ENCODE measurements at places on chromosomes 16 and 17. TPM values are rescaled to one million over a fixed set of nuclear protein-coding genes. Genes with fewer than 3 reads are reported as not detected.

DNA sequence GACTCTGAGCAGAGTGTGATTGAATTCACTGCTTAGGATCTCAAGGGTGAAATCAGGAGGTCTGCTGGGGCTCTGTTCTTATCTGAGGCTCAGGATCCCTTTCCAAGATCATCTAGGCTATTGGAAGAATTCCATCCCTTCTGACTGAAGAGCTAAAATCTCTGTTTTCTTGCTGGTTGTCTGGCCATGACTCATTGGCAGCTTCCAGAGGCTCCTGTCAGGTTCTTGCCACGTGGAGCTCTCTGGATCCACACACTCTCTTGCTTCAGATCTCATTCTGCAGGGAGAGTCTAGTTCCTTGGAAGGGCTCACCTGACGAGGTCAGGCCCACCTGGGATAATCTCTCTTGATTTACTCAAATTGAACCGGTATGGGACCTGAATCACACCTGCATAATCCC lies 930.7 kb downstream of the CDH8 start:
- DNase-seq, result no peak

DNA sequence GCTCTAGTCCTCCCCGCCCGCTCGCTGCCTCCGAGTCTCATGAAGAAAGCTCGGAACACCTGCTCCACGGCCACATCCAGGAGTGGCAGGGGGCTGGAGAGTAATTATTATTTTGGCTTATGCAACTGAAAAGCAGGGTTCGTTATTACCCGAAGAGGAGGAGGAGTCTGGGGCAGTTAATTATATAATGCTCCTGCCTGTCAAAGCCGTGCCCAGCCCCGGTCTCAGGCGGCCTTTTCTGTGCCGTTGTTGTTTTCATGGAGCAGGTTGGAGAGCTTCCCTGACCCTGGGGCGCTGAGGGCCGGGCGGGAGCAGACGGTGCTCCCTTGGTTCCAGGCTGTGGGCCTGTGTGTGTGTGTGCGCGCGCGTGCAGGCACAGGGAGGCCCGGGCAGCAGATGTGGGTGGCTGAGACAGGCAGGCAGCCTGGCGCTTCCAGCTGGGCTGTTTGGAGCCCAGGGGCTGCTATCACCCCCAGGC lies 2.4 kb downstream of the JPH3 start:
- no peak for DNase-seq

CRISPLD2 gene
- total RNA-seq, result 0.16 TPM

KRTAP4-5 gene
- not detected for total RNA-seq

DNA sequence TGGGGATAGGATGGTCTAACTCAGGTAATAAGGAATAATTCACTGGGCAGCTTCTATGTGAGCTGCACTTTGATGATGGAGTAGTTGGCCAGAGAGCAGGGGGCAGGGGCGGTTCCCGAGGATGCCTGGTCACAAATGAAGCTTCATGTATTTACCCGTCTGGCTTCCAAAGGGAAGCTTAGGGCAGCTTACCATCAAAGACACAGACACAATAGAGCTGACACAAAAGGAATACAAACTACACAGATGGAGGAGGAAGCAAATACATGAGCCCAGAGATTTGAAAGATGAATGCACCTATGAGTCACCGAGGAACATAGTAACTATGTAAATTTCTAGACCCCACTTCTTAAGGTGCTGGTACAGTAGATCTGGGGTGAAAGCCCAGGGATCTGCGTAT lies 8.7 kb upstream of the EMP2 start:
- DNase-seq, result no peak

TBC1D3C gene
- total RNA-seq, result not detected

GRCh38 chr17:4475001-4475400 lies 23.7 kb upstream of the SPNS2 start:
- DNase-seq, result no peak

ADAT1 gene
- 41.7 TPM for total RNA-seq

GRCh38 chr17:6596941-6597340 lies 40.6 kb upstream of the PITPNM3 start:
- no peak for DNase-seq

- peak; percentile 44 for DNase-seq
Observed at GRCh38 chr17:80737106-80738019, 192.7 kb downstream of the RPTOR start.

ABI3 gene
- 39.3 TPM for total RNA-seq

CASKIN2 gene
- total RNA-seq, result 2.5 TPM

GRCh38 chr16:60648290-60648689 lies 1387.9 kb downstream of the CDH8 start:
- no peak for DNase-seq

DNA sequence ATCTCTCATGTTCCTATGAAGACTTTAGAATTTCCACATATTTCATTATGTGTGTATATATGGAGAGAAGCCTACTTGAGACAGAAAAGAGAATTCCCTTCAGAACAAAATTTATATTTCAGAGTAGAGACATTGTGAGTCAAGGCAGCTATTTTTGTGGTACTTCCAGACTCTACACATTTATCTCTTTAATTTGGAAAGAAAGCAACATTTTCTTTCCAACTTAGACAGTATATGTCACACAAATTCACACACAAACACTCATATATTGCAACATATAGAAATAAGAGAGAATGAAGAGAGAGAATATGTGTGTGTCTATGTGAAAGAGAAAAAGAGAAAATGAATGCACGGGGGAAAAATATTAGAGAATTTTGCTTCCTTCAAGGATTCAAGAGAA lies 158.8 kb downstream of the CDH8 start:
- DNase-seq, result no peak

GRCh38 chr17:19448341-19449268 lies 37.6 kb downstream of the RNF112 start:
- DNase-seq, result no peak

- peak; percentile 2 for DNase-seq
Observed at GRCh38 chr16:7086822-7087616, 245.6 kb upstream of the RBFOX1 start.

DNA sequence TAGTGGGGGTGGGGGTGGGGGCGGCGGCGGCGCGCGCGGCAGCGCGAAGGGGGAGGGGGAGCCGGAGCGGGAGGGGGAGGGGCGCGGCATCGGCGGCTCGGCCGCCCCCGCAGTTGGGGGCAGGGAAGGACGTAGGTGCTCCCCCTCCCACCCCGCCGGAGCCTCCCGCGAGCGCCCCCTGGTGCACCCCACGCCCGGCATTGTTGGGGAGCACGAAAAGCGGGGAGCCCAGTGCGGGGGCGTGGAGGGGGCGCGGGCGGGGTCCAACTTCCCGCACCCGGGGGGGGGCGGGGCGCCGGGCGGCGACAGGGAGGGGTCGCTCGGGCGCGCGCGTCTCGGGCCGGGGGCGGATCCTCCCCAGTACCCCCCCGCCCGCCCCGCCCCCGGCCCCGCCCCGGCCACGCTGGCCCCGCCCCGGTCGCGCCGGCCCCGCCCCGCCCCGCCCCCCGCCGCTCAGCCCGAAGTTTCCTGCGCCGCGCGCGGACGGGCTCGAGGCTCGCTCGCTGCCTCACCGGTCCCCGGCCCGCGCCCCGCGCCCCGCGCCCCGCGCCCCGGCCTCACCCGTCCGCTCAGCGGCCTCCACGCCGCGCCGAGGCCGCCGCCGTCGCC lies at the start of gene CACNA1H:
TSS of gene CACNA1H (plus strand) at position 456 of the 609 bp plus-strand sequence. CDS start 632 bp downstream, outside the sequence.
- peak; percentile 61 for DNase-seq

- DNase-seq, result no peak
Observed at GRCh38 chr17:68704871-68705713, 103.9 kb upstream of the FAM20A start.

DNA sequence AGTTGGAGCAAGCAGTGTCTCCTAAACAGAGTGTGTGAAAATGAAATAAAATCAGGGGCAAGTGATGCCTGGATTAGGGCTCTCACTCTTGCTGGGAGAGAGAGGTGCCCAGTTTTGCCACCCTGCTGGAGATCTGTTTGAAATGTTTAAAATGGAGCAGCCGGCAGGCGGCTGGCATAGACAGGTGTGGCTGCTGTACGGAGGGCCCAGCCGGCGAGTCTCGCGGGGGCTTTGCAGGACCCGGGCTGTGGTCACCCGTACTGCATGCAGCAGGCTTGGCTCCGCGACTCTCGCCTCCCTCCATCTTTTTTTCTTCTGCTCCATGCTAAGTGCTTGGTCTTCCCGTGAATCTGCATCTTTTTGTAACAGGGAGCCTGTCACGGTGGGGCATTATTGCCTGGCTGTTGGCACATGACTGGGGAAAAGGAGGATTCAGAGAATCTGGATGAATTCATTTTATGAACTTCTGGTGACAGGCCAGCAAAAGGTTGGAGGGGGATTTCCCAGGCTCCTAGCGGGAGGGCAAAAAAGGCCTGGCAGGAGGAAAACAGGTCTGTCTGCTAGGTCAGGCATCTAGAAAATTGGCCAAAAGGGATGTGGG lies 1.8 kb downstream of the ZNRF1 start:
- DNase-seq, result no peak

DNA sequence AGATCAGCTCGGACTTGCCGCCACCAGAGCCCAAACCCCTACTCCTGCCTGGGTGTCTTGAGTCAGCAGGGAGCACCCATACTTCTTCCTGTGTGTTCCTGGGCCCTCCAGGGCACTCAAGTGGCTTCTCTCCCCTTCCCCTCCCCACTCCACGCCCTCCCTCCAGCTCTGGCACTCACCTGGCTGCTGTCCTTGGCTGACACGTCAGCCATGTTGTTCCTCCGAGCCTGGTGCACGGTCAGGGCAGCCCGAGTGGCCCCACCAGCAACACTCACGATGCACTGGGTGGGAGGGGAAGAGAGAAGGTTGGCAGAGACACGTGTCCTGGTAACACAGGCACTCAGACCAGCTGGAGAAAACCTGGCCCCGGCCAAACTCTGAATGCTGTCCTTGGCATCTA lies 11.5 kb downstream of the RUSF1 start:
- no peak for DNase-seq

GRCh38 chr16:58120234-58120633 lies 8.9 kb downstream of the CFAP20 start:
- no peak for DNase-seq

SLFN11 gene
- 95.8 TPM for total RNA-seq

- DNase-seq, result peak; percentile 71
Observed at GRCh38 chr16:2019518-2019920, at the start of gene NPW. TSS of gene NPW (plus strand) at chr16:2019785.

DNA sequence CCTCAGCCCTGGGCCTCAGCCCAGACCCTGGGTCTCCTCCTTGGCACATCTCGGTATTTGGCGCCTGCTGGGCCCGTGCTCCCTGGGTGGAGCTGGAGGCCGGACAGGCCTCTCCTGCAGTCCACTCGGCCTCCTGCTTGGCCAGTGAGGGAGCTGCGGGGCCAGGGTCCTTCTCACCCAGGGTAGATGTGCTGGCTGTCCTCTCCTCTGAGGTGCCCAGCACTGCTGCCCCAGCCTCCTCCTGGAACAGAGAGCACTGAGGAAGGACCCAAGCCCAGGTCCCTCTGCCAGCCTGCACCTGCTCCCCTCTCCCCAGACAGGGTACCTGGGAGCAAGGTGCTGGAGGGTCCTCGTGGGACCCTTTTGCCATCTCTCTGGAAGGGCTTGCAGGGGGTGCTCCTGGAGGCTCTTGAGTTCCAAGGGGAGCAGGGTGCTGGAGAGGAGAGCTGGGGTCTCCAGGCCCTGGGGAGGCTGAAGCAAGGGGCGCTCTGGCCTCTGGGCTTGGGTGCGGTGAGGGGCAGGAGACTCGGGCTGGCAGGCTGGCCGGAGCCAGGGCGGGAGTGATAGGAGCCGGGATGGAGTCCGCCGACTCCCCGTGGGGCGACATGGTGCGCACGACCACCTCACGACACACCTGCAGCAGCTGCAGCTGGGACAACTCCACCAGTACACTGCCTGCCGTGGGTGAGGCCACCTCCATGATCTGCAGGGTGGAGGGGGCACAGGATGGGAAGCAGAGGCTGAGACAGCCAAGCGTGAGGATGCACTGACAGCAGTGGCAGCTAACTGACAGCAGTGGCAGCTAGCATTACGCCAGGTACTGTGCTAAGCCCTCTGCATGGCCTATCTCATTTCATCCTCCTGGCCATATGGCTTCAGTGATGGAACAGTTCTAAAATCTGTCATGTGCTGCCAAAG lies 17.8 kb downstream of the TSPOAP1 start:
- DNase-seq, result no peak

GRCh38 chr17:10392880-10393279 lies 20.1 kb upstream of the MYH13 start:
- DNase-seq, result no peak

DNA sequence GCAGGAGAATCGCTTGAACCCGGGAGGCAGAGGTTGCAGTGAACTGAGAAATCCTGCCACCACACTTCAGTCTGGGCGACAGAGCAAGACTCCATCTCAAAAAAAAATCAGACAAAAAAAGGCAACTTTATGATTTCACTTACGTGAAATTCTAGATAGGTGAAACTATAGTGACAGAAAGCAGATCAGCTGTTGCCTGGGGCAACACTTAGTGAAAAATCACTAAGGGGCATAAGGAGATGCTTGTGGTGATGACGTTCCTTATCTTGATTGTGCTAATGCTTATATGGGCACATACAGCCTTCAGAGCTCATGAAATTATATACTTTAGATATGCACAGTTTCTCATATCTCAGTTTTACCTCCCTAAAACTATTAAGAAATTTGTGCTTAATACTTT lies 41.6 kb upstream of the SLC5A10 start:
- DNase-seq, result no peak

DNA sequence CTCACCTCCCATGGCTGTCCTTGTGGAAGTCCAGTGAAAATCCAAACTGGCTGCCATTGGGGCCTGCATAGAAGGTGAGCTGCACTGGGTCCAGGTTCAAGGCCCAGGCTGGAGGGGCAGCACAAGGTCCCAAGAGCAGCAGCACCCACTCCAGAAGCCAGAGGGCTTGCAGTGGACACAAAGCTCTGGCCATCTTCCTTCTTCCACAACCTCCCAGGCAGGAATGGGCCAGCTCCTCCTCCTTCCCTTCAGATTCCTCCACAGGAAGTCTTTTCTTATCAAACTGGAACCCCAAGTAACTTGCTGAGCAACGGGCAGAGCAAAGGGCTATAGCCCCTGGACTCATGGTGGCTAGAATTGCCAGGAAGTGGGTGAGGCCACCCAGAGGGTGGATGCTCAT lies at the start of gene ITGA2B:
TSS of gene ITGA2B (minus strand) at position 369 of the 400 bp plus-strand sequence. CDS start at position 193, 176 bp downstream.
- DNase-seq, result no peak

NKD1 gene
- total RNA-seq, result 1.9 TPM

ADGRG1 gene
- 8.5 TPM for total RNA-seq

DNA sequence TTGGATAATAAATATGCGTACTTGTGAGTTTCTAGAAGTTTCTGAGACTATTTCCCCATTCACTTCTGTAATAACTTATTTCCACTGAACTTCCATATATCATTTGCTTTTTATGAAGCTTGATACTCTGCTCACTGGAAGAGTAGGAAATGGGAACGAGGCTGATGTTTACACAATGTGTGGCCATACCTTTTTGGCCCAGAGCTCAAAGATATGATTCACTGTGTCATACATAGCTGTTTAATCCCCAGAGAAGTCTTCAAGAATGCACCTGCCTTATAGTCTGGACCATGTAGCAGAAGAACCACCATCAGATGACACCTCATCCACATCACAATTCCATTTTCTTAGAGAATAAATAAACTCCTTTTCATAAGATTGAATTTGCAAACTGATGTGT lies 40.3 kb upstream of the TEKT3 start:
- no peak for DNase-seq

GRCh38 chr16:84609563-84610177 lies 8.2 kb downstream of the COTL1 start:
- DNase-seq, result peak; percentile 28

C17orf58 gene
- 21.7 TPM for total RNA-seq

Data from activated CD8-positive, alpha-beta T cell treated with anti-CD3 and anti-CD28 coated beads for 36 hours (primary cell).